ENCODE measurements at places on chromosomes 1 and 21.

DNA sequence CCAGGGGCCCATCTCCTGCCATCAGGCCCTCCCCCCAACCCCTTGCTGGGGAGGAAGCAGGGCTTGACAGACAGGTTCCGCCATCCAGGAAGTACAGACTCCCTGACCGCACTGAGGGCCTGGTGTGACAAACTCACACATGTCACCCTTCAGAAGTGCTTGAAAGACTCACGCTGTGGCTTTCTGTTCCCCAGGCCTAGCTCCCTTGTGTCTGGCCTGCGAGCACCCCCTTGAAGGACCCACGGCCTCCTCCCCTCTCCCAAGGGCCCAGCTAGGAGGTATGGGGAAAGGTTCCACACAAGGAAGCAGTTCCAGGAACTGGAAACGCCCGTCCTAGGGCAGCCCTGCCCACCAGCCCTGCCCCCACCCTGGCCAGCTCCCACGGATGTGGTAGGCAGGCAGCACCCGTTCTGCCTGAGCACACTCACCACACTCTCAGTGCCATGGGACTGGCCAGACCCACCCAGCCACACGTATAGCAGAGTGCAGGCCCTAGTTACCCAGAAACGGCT, 26.7 kb downstream of the SLC2A1 start:
- no peak for DNase-seq

- no peak for DNase-seq
Observed at GRCh38 chr1:203704120-203704519, 60.9 kb upstream of the LAX1 start.

DNA sequence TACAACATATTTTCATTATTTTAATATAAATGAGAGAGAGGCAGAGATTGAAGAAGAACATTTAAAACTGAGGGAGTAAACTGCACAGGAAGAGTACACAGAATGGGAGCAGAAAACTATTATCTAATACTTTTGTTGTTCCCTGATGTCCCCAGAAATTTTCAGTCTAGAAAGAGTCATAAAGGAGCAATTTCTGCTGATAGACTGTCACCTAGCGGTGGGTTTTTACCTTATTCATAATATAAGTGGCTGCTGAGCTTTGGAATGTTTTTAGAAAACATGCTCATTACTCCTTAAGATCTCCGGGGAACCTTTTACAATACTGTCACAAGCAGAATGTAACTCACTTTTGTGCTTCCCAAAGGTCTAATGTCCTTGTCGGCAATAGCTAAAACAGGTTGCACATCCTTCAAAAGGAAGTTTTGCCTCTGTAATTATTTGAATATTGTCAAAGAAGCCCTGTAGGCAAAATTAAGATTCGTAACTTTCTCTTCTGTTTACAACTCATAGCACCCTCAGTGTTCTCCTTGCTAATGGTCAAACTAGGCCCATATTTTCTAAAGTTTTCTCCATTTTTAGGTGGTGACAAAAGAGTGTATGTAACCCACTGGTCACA, 4.9 kb upstream of the NPL start:
- DNase-seq, result peak; percentile 19

DNA sequence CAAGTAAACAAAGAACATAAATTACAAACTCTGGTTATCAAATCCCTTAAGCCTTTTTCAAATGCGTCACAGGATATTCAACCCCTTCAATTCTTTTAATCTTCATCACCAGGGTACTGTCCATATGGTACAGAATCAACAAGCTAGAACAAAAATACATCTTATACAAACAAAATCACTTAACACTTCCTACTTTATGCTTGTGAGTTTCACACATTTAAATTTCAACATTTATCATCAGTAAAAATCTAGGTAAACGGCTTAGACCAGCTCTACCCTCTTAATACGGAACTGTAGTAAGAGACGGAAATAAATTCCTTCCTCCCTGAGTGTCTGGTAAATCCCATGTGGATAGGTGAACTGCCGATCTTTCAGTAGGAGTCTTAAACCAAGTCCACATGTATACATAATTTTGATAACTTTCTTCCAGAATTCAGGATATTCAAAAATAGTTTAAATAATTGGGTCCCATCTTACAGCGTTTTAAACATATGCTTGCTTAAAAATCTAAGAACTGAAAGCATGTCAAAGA, 1.0 kb downstream of the CCDC181 start:
- DNase-seq, result peak; percentile 8

DNA sequence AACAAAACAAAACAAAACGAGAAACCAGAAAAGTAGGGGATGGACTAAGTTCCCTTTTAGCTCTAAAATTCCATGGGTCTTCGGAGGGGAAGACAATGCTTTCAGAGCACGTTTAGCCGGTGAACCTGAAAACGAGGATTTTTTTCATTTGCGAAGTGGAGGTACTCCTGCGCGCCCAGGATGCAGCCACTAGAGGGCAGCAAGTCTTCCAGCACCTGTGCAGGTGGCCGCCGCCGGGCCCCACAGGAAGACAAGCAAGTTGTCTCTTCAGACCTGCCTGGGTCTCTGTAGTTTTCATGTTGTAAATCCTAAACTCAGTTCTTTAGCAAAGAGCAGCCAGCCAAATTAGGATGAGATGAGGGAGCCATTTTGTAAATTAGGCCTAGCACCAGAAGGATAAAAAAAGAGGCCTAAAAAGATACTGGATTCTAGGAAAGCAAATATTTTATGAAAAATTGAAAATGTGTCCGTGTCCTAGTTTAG, 17.7 kb upstream of the SNX27 start:
- DNase-seq, result peak; percentile 76

DNA sequence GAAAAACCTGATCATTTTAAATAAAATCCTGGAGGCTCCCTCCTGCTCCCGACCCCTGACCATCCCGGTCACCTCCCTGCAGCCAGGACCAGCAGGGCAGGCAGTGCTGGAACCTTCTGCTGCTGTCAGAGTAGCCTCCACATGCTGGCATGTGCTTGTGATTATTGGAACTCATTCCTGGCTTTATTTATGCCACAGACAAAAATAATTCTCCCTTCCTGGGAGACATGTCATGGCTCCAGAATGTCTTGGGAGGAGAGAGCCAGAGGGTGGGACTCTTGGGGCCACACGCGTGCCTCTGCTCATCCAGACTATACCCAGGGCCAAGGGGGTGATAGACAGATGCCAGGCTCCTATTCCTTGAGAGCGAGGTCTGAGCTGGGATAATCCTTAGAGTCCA, 183.6 kb upstream of the RAB4A start:
- DNase-seq, result no peak

- DNase-seq, result no peak
Observed at GRCh38 chr1:154739654-154740053, 130.4 kb downstream of the KCNN3 start.

DNA sequence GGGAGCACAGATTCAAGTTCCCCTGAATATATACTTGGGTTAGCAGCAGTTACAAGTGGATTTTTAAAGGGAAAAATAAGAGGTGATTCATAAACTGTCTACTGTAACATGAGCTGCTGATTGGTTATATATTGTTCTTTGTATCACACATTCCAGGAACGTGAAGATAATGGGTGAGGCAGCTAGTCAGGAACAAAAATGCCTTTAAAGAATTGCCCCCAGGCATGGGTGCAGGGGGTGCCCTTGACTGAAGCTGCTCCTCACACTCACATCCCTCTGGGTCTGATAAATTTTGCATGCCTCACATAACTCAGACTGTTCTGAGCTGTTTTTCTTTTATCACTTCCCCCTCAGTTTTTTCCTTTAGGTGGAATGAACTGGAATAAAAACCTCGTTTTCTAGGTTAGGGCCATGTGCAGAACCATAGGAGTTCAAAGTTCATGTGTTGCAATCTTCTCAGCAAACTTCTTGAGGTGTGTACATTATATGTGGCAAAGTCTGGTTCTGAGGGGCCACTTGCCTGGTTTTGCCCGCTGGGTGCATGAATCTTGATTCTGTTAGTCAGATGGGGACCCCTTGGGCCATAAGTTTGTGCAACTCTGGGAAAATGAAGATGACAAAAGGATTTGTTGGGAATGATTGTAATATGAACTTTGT, 21.1 kb downstream of the TBX19 start:
- no peak for DNase-seq

DNA sequence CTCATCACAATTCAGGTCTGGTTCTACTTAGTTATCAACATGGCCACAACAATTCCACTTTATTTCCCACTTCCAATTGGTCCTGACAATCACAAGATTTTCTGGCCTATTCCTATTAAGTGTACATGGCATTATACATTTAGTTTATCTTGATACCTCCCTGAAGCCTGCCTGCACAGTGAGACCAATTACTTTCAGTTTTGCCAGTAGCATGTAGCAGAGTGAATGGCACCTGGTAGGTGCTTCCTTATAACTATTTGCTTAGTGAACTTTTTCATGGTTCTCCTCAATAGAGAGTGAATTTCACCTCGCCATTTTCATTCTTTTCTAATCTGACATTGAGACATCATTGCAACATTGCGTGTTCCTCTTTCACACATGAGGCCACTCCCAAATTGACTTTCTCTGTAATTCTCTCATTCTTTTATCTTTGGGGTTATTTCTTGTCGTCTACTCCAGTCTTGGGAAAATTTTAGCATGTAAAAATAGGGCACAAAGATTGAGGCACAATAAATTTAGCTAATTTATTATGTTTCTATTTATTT, 124.3 kb downstream of the DISC1 start:
- no peak for DNase-seq

DNA sequence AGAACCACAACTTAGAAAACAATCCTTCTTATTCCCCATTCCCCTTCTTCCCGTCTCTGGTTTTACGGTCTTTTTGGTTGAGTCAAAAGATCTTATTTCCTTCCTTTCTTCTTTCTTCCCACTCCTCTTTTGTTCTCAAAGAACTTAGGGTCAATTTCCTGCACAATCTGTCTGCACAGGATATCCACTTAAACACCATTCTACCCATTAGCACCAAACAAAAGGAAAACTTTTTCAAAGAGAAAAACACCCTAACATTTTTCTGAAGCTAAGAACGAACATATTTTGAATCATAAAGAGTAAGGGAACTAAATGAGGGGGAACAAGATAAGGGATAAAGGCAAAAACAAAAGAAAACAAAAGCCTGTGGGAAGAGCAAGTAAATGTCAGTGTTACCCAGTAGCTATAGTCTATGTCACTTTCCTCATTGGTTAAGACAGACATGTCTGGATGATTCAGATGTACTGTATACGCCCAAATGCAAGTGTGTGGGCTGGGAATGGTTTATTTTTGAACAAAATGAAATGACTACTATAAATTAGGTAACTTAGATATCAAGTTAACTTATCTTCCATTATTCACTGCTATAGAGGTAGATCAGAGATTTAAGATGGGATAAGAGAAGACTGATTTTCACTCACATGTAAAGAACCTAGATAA, 59.9 kb downstream of the TOR3A start:
- no peak for DNase-seq

- no peak for DNase-seq
Observed at GRCh38 chr1:246691622-246692495, 32.4 kb upstream of the SCCPDH start.

GRCh38 chr1:6027591-6027990, 18.1 kb upstream of the KCNAB2 start:
- no peak for DNase-seq

GRCh38 chr1:26690576-26691031, 5.2 kb upstream of the ARID1A start:
- no peak for DNase-seq

GRCh38 chr1:89363196-89363595, 663 bp upstream of the GBP6 start:
- no peak for DNase-seq

DNA sequence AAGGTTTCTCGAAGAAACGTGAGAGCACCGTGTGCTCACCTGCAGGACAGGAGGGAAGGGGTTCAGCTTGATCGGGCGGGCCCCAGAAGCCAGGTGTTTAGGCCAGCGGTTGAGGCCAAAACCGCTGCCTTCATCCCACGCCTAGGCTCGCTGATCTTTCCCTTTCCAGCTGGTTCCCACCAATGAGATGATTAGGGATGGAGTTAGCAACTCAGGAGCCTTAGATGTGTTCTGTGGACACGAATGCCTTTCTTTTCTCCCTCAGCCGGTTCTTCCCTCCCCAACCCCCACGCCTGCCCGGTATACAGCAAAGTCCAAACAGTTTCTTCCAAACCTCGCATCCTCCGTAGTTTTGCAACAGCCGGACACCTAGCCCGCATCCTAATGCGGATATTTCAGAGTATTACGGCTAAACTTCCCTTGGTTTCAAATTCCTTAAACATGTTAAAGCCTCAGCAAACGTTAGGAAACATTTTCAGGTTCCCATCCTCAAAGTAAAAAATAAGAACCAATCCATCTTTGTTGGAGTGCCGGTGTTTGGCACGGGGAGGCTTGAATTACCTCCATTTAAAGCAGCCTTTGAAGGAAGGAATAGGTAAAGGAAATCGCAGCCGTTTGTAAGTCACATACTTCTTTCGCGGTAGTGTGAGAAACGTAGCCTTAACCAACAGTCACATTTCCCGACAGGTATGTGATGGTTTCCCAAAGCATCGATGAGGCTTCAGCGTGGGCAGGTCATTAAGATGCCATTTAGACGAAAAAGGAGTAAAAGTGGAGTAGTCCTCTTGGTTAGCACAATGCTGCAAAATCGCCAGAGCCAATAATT, 1.1 kb downstream of the LRRC8C start:
- DNase-seq, result no peak

DNA sequence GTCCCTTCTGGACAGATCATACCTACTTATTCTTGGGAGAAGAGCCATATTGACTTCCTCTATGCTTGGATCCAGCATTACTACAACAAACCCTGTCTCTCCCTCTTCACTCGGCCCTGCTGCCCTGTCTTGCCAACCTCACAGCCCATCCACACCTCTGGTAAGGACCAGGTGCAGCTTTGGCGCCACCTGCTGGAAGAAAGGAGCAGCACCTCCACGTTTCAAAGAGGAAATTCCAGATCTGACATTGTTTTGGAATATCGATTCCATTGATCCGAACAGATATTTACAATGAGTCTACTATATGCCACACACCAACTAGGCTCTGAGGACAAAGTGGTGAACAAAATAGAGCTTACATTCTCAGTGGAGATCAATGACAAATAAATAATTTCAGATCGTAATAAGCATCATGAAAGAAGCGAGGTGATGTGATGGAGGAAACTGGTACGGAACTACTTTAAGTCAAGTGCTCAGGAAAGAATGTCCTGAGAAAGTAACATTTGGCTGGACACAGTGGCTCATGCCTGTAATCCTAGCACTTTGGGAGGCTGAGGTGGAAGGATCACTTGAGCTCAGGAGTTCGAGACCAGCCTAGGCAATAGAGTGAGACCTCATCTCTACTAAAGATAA, 18.7 kb downstream of the MFSD2A start:
- DNase-seq, result peak; percentile 62

Measured in NCI-H1930 (cell line).